LHCN-M2 (cell line): ENCODE measurements at places on chromosomes 1 and 21.
A peak's percentile ranks its signal among the peaks of the same experiment; 100 is the strongest.

DNA sequence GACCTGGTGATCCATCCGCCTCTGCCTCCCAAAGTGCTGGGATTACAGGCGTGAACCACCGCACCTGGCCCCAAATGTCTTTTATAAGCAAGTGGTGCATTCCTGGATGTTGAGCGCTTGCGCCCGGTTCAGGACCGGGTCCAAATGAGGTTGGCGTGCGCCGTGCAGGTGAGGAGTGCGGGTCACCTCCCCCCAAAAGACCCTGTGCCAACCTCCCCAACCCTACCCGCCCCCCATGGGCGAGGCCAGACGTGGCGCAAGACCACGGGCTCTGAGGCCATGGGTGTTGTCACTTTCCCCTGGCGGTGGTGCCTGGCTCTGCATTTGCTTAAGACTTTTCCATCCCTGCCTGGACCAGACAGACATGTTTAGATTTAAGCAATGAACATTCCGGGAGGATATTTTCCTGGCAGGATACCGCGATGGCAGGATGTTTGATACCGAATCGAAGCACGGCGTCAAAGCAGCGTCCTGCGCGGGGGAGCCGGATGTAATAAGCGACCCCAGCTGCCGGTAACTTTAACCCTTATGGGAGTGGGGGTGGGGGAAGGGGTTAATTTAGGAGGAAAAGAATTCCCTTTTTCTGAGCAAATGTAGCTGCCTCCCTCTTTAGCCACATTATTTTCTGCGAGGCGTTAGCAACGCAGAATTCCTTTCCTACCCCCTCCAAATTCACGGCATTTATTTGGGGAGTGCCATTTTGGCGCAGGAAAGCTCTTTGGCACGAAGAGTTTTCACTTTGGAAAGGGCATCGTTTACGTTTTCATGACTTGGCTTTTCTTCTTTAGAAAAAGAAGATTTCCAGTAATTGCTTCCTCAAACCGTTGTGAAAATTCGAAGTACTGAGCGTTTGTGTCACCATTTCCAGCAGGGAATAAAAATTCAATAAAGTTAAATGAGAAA is 27.8 kb upstream of the RNF187 start:
- DNase-seq: peak; percentile 36

DNA sequence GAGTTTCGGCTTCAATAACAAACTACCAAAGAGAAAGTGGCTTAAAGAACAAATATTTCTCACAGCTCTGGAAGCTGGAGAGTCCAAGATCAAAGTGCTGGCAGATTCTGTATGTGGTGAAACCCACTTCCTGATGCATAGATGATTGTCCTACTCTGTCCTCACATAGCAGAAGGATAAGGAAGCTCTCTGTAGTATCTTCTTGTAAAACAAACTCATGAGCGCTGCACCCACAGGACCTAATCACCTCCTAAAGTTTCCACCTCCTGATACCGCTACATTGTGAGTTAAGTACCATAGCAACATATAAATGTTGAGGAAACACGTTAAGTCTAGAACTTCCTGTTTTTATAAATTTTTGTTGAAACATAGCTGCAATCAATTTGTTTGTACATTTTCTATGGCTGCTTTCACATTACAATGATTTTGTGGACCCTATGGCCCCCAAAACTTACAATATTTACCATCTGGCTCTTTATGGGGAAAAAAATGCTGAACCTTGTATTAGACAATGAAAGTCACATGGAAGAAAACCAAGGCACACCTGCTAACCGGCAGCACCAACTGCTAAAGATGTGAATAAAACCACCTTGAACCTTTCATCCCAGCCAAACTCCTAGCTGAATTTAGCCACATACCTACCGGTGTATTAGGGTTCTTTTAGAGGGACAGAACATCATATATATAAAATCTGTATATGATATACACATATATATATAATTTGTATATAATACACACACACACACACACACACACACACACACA is 1423.4 kb downstream of the NCAM2 start:
- no peak for DNase-seq

GRCh38 chr1:198030682-198031081 is 113.5 kb downstream of the LHX9 start:
- no peak for DNase-seq

- DNase-seq: no peak
Observed at GRCh38 chr21:42248783-42249597, 30.1 kb downstream of the ABCG1 start.

GRCh38 chr1:43908858-43909257 is 24.7 kb upstream of the ARTN start:
- no peak for DNase-seq

- DNase-seq: no peak
Observed at GRCh38 chr1:203045821-203046594, 19.7 kb downstream of the PPFIA4 start.

GRCh38 chr1:227889047-227889862 is 58.5 kb downstream of the WNT9A start:
- DNase-seq: no peak

DNA sequence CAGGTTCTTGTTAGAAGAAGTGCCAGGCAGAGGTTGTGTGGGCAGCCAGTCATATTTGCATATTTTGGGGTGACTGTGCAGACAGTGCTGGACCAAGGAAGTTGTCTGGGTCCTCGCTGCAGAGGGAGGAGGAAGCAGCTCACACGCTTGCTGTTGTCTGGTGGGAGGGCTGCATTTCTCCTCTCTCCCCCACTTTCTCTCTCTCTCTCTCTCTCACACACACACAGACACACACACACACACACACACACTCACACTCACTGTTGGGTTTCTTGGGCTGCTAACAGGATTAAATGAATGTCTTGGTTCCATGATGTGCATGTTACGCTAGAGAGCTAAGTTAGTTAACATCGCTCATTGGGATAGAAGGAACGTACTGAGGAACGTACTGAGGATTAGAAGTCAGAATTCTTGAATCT is 72.9 kb downstream of the AGPAT3 start:
- no peak for DNase-seq

GRCh38 chr1:168210312-168210711 is 15.5 kb upstream of the SFT2D2 start:
- DNase-seq: no peak

DNA sequence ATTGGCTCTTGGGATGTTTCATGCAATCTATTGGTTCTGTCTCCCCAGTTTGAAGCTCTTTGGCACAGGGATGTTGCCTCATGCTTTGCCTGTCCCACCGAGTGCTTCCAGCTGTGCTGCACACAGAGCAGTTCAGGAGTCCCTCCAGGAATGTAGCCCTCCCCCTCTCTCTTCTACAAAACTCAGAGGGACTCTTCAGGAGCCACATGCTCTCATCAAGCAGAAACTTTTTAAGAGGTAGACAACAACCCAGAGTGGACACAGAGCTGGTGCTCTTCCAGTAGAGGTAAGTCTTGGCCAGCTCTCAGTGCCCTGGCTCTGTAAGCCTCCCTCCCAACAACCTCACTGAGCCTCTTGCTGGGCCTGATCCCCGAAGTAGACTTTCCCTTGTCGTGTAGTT is 11.6 kb upstream of the ZNF697 start:
- DNase-seq: no peak

DNA sequence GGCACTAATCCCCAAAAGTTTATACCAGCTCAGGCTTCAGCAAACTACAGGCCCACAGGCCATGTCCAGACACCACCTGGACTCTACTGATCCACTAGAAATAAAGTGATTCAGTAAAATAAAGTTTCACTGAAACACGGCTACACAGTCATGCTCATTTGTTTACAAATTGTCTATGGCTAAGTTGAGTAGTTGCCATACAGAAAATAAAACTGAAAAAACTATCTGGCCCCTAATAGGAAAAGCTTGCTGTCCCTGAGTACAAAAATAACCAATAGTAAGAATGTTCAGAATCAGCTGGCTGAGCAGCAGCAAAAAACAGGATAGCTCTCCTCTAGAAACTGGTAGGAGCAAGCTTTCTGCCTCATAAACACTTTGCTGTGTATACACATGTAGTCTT is 221.5 kb downstream of the RERE start:
- DNase-seq: no peak

- no peak for DNase-seq
Observed at GRCh38 chr1:1540090-1540817, at the start of gene TMEM240. TSS of gene TMEM240 (minus strand) at chr1:1540624. CDS start at chr1:1540346, 278 bp downstream.

DNA sequence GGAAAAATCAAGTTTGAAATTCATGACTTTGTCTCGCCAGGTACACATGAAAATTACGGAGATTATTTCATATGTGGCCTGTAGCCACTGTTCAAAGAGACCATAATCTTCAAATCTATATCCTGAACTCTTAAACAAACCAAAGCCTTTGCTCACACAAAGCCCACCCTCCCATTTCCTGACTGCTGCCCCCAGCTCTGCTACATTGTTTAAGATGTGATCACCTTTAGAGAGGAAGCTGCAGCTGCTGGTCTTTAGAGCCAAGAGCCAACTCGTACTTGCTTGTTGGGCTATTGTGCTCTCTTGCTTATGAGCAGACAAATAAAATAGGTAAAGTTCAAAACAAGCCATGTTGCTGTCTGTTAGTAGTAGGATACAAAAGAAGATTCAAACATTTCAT is 71.9 kb downstream of the DTL start:
- no peak for DNase-seq

DNA sequence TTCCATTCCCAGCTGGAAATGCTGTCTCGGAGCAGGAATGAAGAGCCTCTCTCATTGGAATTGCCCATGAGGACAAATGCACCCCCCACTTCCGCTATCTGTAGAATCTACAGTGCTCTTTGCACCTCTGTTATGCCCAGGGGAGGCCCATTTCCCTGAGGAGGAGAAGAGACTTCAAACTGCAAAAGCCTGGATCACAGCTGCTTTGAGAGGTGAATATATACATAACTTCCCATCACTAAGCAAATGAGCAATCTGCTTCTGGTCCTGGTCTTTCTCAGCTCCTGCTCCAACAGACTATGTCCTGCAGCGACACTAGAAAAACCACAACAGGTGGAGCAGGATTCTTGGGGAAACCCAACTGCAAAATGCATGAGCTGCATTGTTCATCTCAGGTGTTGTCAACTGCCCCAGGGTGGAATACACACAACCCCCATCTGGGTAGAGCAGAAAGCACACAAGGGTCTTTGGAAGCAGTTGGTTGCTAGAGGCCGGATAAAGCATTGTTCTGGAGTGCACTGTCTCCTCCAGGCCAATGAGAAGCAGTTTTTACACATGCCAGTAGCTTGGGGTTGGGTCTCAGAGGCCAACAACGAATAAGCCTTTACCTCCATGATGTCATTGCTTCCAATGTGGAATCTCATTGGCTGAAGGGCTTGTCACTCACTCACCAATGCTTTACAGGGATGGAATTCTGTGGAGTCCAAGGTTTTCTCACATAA is 67.7 kb upstream of the RAB4A start:
- peak; percentile 72 for DNase-seq

- no peak for DNase-seq
Observed at GRCh38 chr1:86491171-86491950, 22.6 kb downstream of the CLCA1 start.

DNA sequence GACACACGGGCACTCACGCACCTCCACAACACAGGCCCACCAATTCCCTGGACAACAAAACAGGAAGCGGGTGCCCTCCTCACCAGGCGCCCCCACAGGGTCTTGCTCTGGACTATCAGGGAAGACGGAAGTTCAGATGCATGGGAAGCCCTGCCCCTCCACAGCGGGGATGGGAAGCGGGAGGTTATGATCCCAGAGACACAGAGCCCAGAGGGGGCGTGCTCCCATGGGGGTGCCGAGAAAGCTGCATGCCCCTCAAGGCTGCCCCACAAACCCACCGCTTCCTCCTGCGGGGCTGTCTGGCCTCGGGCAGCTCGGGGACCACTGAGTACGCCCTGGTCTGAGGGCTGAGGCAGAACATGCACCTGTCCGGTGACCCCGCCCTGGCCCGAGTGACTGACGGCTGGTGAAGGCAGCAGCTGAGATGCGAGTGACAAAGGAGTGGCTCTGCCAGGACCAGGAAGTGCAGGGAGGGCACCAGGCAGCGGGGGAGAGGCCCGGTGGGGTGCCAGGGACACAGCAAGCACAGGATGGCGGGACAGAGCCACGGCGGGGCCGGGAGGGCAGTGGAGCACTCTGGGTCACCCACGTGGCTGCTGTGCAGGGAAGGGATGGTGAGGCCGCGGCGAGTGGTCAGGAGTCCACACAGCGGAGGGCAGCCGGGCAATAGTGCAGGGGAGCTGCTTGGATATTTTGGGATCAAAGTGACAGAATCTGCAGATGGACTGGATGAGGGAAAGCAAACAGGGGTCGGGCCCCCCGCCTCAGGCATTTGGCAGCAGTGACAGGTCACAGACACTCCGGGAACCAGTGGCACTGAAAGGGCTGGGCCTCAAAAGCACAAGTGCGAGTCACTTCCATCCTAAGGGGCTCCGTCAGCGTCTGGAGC is 18.6 kb downstream of the NADK start:
- DNase-seq: no peak

DNA sequence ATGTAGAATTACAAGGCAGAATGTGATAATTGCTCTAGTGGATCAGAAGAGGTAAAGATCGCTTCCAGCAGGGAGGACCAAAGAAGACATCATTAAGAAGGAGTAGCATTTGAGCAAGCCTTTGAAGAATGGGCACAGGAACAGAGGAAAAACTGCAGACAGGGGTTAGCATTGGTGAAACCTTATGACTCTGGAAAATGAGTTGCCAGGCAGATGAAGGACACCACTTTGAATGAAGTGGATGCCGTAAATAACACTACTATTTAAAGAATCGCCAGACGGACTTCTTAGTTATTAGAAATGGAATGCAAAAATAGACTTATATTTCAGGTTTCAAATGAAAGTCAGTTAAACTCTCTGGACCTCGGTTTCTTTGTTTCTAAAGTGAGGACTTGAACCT is 727.7 kb downstream of the USP25 start:
- DNase-seq: no peak

- peak; percentile 40 for DNase-seq
Observed at GRCh38 chr1:113792986-113793385, 19.3 kb downstream of the RSBN1 start.

DNA sequence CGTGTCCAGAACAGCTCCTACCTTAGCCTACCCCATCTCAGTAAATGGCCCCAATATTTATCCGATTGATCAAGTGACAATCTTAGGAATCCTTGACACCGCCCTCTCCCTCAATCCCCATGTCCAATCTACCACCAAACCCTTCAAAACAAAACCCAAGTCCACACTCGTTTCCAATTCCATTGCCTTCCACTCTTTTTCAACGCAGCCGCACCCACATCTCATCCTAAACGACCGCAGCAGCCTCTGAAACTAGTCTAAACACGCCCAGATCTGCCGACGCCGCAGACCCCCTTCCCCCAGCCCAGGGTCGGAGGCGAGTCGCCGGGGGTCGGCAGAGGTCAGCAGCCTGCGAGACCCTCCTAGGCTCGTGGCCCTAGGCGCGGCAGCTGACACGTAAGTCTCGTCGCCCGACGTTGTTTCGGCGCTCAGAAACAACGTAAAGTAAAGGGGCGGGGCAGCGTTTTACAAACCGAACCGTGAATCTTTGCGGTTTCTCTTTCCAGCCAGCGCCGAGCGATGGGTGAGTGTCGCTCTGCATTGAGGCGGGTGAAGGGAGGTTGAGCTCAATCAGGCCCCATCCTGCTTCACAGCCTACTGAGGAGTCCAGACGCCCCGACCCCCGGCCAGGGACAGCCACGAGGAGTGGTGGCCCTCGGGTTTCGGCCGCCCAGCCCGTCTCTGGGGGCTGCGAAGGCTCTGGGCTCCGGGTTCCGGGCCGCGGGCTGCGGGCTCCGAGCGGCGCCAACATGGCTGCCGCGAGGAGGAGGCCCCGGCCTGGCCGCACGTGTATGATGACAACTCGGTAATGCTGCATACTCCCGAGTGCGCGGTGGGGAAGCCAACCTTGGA is at the start of gene RPS8:
Gene RPS8, plus strand, starts transcription at position 463 of the 852 bp plus-strand sequence. Its CDS starts 57 bp downstream, at position 520.
- DNase-seq: peak; percentile 93

GRCh38 chr1:159247266-159247665 is 42.6 kb downstream of the ACKR1 start:
- peak; percentile 25 for DNase-seq
